GM13976 (cell line): ENCODE measurements at places on chromosomes 13 and 19.

- DNase-seq = no peak
Observed at GRCh38 chr13:23069566-23069965, 111.2 kb upstream of the SGCG start.

GRCh38 chr13:60439201-60439600, 42.2 kb downstream of the TDRD3 start:
- DNase-seq = no peak

- DNase-seq = no peak
Observed at GRCh38 chr19:6678690-6679109, 8.7 kb upstream of the TNFSF14 start.

DNA sequence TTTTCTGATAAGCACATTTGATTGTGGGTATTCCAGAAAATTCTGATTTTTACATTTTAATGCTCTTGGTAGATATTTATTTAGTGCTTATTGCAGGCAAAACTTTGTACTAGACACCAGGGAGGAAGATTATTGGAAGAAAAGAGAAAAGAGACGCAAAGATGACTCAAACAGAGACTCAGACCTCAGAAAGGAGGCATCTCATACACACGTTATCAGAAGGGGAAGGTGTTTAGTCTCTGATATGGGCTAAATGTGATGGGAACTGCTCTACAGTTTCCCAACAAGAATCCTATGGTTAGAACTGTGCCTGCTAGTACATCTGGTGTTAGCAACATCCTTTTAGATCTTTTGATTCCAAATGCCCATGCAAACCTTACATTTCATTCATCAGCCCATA, 245.6 kb downstream of the KLF5 start:
- DNase-seq = no peak

- no peak for DNase-seq
Observed at GRCh38 chr13:83666141-83666540, 216.1 kb downstream of the SLITRK1 start.

DNA sequence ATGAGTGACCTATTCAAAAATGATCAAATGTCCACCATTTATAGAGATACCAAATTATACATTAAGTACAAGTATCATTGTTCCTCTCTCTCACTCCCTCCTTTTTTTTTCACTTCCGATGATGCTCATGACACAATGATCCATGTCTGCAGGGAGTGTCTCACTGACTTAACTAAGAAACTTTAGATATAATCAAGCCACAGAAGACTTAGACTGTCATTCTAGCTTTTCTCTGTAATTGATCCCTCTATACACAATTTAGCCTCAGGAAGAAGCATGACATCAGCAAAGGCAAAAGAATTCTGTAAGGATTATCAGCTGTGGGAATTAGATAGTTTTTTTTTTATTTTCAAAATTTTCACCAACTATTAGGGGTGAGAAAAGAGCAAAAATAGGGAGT, 734.9 kb upstream of the PCDH9 start:
- no peak for DNase-seq

GRCh38 chr13:24495151-24495729, 17.3 kb downstream of the PARP4 start:
- DNase-seq = no peak

GRCh38 chr13:39144941-39145533, 106.8 kb downstream of the NHLRC3 start:
- DNase-seq = peak; percentile 56

DNA sequence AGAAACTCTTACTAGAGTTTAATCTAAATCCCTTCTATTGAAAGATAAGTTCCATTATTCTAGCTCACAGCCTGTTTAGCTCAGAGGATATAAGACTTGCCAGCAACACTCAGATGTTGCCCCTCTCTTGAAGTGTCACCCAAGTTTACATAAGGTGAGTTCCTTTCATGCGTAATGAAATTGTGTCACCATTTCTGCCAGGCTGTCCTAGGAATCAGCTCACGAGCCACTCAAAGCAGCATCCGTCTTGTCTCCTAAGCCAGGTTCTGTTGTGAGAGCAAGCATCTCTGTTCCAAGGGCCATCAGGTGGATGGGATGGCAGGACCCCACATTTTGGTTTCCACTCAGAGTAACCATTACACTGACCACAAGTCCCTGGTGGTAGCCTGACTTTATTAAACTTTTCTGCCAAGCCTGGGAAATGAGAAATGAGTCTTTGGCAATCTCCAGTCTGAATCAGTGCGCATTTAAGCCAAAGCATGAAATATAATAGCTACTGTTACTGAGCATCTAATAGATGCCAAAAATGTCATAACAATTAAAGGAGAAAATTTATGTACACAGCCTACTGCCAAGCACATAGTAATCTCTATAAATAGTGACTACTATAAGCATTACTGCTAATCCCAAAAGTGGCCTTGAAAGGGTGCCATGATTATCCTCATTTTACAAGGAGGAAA, 179.6 kb upstream of the MIR17HG start:
- no peak for DNase-seq

GRCh38 chr13:23081901-23082300, 98.9 kb upstream of the SGCG start:
- no peak for DNase-seq

DNA sequence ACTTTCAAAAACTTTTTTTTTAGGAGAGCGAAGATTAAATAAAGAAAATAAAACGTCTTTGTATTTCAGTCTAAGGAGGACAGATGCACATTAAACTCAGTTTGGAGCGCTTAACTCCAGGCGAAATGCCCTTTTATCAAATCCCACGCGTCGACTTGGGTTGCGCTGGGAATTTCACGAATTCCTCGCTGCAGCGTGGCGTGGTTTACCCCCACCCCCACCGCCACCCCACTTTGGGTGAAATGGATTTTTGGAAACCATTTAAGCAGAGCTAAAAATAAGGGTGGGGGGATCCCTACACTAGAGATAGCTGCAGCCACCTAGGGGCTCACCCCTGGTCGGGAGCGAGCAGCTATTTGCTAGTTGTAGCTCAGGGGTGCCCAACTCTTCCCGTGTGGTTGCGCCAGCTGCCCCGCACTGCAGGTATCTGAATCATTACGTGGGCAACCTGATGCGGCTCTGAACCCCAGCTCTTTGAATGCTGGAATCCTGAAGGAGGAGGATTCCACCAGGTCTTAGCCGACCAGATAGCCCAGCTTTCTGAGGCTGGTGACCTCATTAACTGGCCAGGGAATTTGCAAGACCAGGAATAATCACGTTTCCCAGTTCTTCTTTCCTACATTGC, 6.5 kb upstream of the TSHZ3 start:
- DNase-seq = no peak

- DNase-seq = no peak
Observed at GRCh38 chr13:29483211-29483610, 112.3 kb downstream of the SLC7A1 start.

- DNase-seq = no peak
Observed at GRCh38 chr13:32334671-32335070, 19.4 kb downstream of the BRCA2 start.

DNA sequence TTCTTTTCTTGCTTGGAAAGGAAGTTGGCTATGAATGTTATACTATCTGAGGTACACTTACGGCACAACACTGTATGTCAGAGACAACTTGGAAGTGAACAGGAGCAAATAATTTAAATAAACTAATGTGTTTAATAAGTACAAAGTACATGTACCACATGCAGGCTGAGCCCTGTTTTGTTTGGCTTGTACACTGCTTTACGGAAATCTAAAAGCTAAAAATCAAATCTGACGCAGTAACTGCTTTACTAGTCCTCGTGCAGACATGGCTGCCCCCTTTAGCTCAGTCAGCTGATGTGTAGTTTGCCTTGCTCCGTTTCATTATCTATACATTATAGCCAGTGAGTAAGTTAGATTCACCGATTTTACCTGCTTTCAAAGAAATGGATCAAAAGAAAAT, 36.5 kb downstream of the TDRD3 start:
- DNase-seq = no peak

DNA sequence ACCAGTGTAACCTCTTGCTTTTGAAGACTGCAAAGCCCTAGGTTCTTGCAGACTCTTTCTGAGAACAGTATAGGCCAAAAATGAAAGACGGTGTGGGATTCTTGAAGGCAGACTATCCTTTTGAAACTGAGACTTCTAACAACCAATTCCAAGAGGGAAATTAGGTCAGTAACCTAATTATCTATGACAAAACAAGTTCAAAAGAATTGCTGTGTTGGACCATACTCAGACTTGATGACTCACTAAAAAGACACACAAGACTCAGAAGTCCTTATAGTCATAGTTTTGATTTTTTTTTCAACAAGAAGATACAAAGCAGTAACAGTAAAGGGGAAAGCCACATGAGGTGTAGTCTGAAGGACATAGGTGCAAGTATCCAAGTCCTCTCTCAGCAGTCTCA, 624.0 kb upstream of the GPC6 start:
- no peak for DNase-seq

- no peak for DNase-seq
Observed at GRCh38 chr13:44974056-44974793, 15.0 kb downstream of the NUFIP1 start.

GRCh38 chr19:47760632-47760999, 15.3 kb downstream of the NOP53 start:
- no peak for DNase-seq

GRCh38 chr13:33015791-33016323, 366 bp upstream of the KL start:
- DNase-seq = peak; percentile 64

DNA sequence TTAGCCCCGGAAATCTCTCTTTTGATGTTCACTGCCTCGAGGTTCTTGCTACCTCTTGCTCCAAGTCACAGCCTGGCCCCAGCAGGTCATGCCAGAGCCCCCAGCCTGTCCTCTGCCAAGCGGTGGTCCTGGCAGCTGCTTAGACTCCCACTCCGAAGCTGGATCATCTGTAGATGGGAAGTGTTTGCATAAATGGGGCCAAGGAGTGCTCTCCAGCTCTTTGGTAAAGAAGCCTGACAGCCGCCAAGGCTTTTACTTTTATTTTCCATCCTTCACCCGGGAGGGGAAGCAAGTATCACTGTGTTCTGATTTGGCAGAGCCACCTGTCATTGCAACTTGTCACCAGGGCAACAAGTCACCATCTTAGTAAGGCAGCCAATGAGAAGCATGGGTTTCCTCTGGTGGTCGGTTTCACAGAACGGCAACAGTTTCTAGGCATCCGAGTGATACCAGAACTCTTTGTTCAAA, 10.6 kb upstream of the RETN start:
- peak; percentile 95 for DNase-seq

GRCh38 chr19:8609279-8610040, 1.1 kb downstream of the ADAMTS10 start:
- DNase-seq = peak; percentile 70

DNA sequence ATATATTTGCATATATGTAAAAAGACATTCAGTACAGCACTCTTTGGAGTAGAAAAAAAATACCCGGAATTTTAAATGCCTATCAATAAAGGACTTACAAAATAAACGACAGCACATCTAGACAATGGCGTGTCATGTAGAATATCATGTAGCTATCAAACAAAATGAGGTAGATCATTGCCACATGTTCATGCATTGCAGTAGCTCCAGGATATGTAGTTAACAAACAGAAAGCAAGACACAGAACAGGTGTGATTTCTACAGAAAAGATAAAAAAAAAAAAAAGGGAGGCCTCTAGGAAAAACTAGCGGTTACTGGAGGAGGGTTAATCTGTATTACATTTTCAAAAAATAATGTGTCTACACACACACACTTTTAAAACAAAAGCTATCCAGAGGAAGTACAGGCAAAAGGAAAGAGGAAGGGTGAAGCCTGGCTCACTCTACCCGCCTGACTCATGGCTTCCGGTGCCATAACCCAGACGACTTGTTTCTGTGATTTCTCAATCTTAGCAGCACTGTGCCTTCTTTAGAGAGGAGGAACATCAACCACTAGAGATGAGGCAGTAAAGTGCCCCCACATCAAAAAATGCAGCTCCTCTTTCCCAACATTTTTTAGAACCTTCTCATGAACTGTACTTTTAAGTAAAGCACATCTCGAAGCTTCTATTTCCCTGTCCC, 6.9 kb downstream of the KCTD12 start:
- peak; percentile 56 for DNase-seq

- DNase-seq = no peak
Observed at GRCh38 chr13:41177616-41178015, 16.8 kb downstream of the KBTBD7 start.

DNA sequence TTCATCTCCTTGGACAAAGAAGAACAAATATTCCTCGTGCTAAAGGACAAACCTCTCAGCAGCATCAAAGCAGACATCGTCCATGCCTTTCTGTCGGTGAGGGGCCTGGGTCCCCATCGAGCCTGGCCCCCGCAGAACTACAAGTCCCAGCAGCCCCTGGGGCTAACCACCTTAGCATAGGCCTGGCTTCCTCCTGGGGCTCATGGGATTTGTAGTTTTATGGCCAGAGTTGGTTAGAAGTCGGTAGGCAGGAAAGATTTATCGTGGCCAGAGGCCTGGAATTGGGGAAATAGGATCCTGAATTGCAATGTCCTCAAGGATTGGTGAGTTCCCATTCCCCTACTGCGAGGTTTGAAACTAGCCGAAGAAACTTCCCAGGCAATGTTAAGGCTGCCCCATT, 19.6 kb downstream of the TMEM150B start:
- DNase-seq = peak; percentile 77

DNA sequence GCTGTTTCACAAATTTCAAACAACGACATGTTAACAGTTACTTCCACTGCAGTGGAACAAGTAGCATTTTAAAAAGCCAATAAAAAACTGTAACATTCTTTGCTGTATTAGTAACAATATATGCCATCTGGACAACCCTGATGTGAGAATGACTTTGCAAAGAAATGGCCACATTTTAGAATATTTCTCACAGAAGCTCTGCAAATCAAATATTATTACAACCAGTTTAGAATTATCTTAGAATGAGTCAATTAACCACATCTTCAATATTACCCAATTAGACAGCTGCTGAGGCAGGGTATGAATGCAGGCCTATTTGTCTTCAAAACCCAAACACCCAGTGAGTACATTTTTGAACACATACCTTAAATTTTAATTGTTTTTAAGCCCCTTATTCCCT, 3.2 kb downstream of the ZNF699 start:
- no peak for DNase-seq

DNA sequence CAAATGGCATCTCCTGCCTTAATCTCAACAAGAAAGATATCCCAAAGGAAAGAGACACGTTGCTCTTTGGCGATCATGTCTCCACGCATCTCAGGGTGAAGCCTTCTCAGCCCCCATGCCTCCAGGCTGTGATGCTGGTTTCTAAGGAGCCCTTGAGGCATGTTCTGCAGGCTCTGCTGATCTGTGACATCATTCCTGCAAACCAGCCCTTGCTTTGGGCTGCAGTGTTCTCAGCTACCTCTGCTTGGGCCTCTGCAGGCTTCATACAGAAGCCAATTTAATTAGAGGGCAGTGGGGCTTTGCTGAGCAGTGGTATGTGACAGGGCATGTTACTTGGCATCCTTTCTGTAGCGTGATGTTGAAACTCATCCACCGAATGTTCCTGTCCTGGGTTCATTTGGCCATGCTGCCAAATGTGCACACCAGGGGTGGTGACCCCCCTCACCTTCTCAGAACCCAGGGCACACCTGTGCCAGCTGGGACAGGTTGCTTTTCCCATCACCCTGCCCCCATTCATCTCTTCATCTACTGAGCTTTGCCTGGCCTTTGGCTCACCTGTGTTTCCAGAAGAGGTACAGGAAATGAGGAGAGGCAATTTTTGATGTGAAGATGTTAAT, 230.9 kb downstream of the TEX29 start:
- no peak for DNase-seq

- DNase-seq = peak; percentile 64
Observed at GRCh38 chr19:16367261-16367683, 42.6 kb downstream of the KLF2 start.

- DNase-seq = no peak
Observed at GRCh38 chr13:109480011-109480955, 306.1 kb downstream of the IRS2 start.

GRCh38 chr19:18068395-18068794, 18.3 kb downstream of the IL12RB1 start:
- no peak for DNase-seq
